ENCODE measurements at places on chromosomes 7 and 10.

DNA sequence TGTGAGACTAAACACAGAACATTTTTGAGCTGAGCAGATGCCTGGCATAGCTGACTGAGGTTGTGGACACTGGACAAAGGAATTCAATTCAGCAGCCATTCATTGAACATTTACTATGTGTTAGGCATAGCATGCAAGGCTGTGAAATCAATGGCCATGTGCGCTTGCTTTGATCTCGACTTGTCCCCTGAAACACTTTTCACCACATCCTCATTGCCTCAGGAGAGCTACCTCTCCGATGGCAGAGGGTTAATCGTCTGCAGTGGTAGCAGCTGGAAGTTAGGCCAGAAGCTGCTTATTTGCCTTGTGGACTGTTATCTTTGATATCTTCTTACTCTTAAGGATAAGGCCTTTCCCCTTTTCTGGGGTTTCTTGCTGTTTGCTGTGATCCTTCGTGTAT is 297.8 kb downstream of the AUTS2 start:
- DNase-seq, result no peak

DNA sequence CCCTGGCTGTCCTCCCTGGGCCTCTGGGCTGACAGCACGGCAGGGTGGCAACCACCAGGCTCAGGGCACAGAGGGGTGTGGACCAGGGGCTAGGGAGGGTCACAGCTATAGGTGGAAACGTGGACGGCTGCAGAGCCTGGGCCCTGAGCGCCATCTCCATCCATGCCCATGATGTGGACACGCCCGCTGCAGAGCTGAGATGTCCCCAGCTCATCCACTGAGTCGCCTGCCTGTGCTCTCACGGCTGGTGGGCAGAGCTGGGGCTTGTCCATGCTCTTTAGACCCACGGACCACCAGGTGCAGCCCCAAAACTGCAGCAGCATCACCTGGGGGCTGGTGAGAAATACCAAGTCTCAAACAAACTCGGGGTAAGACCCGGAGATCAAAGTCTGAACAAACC is 16.1 kb downstream of the TECPR1 start:
- no peak for DNase-seq

DNA sequence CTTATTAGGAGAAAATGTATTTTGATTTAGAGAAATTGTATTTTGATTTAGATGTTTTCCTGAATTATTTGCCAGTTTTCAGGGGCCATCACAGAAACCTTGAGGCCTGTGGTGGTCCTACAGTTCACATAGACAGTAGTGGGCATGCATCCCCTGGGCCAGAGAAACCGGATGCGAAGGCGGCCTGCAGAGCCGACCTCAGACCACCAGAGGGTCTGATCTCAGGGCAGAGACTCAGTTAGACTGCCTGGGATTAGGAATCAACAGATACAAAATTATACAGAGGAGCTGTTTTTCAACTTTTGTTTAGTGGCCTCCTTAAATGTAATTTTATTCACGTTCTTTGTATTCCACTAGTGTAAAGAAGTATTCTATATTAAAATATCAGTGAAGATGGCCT is 158.4 kb downstream of the PAXIP1 start:
- no peak for DNase-seq

- DNase-seq, result no peak
Observed at GRCh38 chr10:72310241-72310633, 36.5 kb downstream of the DDIT4 start.

- DNase-seq, result no peak
Observed at GRCh38 chr7:32573110-32573687, 77.9 kb downstream of the AVL9 start.

DNA sequence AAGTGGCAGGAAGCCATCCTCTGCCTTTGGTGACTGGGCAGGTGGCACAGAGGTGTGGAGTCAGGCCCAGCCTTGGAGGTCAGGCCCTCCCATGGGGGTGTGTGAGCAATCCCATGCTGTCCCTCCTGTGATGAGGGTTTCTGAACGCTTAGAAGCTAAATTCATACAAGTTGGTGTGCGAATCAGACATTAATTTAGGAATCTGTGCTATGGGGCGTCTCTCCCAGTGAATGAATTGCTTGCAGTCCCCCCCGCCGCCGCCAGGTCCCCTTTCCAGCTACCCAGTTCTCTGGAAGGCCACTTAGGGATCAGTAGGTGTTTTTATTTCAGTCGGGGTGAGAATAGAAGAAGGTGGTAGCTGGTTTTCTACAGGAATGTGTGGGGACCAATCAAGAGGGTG is 37.5 kb downstream of the LRRC18 start:
- no peak for DNase-seq

GRCh38 chr10:17548770-17549169 is 68.4 kb downstream of the HACD1 start:
- no peak for DNase-seq

- DNase-seq, result no peak
Observed at GRCh38 chr10:88870089-88870488, 10.0 kb upstream of the STAMBPL1 start.

Measured in NB4 (cell line).